Panc1 (cell line): ENCODE measurements at places on chromosomes 1 and 21. TPM values are rescaled to one million over a fixed set of nuclear protein-coding genes. Genes with fewer than 3 reads are reported as not detected.

GRCh38 chr1:147246044-147246690, 3.7 kb downstream of the CHD1L start:
- H3K4me3 ChIP-seq = no peak overlapping the region
- H3K27ac ChIP-seq = no peak overlapping the region
- H3K4me1 ChIP-seq = peaks cover 12% of the 10 kb centered on the region; the same call in 1 of the 2 replicates
- H3K27me3 ChIP-seq = no peaks in the 10 kb centered on the region

Gene AGBL4
- total RNA-seq = not detected

Gene S100A2
- total RNA-seq = 6.2 TPM

Gene FMO4
- total RNA-seq = 0.33 TPM

GRCh38 chr21:21034036-21034435, 35.8 kb downstream of the NCAM2 start:
- no peaks in the 10 kb centered on the region for H3K27me3 ChIP-seq
- H3K27ac ChIP-seq = no peak overlapping the region
- H3K36me3 ChIP-seq = no peaks in the 10 kb centered on the region

- H3K36me3 ChIP-seq = no peaks in the 10 kb centered on the region; the same call in 1 of the 2 replicates
- H3K27me3 ChIP-seq = no peaks in the 10 kb centered on the region
- no peaks in the 10 kb centered on the region for H3K4me1 ChIP-seq
- no peak overlapping the region for H3K4me3 ChIP-seq
These were observed 245.6 kb upstream of the ADAMTS5 start for GRCh38 chr21:27212441-27212840.

- no peak overlapping the region for H3K27ac ChIP-seq
- H3K27me3 ChIP-seq = no peaks in the 10 kb centered on the region
- no peaks in the 10 kb centered on the region for H3K4me1 ChIP-seq
- H3K36me3 ChIP-seq = no peaks in the 10 kb centered on the region
- DNase-seq = no peak
- H3K4me3 ChIP-seq = no peak overlapping the region
These were observed 112.6 kb downstream of the ADAMTS1 start for GRCh38 chr21:26732432-26733221.

- no peak overlapping the region for H3K27ac ChIP-seq
- H3K27me3 ChIP-seq = no peaks in the 10 kb centered on the region
These were observed 6.6 kb downstream of the UBIAD1 start for GRCh38 chr1:11279630-11280029.

GRCh38 chr1:32813941-32814739, 3.0 kb downstream of the YARS1 start:
- H3K36me3 ChIP-seq = peaks cover 4% of the 10 kb centered on the region
- no peaks in the 10 kb centered on the region for H3K27me3 ChIP-seq
- H3K4me1 ChIP-seq = peaks cover 19% of the 10 kb centered on the region

GRCh38 chr21:29315131-29315749, 16.5 kb downstream of the BACH1 start:
- no peaks in the 10 kb centered on the region for H3K27me3 ChIP-seq
- H3K4me3 ChIP-seq = no peak overlapping the region
- H3K27ac ChIP-seq = no peak overlapping the region
- no peak for DNase-seq
- no peaks in the 10 kb centered on the region for H3K36me3 ChIP-seq

GRCh38 chr1:233364695-233365539, 37.4 kb downstream of the MAP3K21 start:
- peak; percentile 5 for DNase-seq
- H3K4me3 ChIP-seq = no peak overlapping the region
- no peaks in the 10 kb centered on the region for H3K4me1 ChIP-seq
- no peak overlapping the region for H3K27ac ChIP-seq

DNA sequence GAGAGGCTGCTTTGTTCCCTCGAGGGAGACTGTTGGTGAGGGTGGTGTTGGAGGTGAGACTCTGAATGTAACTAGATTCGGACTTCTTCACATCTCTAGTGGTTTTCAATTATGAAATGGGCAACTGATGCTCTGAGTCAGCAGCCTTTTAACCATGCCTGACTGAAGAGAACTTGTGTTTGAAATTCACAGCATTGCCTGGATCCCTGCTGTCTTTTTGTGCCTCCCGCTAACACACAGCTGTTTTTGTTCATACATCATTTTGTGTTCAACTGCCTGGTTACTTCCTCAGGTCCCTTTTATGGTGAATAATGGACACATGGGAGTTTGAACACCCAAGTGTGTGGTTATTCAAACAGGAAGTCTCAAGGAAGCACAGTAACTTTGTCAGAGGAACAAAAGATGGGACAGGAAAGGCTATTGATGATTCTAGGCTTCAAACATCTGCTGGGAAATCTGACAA, 16.8 kb downstream of the LAMC1 start:
- no peaks in the 10 kb centered on the region for H3K27me3 ChIP-seq
- peaks cover 18% of the 10 kb centered on the region for H3K4me1 ChIP-seq
- H3K4me3 ChIP-seq = no peak overlapping the region
- H3K27ac ChIP-seq = peak overlapping the region; percentile 18; the same call in 1 of the 2 replicates
- no peak for DNase-seq

DNA sequence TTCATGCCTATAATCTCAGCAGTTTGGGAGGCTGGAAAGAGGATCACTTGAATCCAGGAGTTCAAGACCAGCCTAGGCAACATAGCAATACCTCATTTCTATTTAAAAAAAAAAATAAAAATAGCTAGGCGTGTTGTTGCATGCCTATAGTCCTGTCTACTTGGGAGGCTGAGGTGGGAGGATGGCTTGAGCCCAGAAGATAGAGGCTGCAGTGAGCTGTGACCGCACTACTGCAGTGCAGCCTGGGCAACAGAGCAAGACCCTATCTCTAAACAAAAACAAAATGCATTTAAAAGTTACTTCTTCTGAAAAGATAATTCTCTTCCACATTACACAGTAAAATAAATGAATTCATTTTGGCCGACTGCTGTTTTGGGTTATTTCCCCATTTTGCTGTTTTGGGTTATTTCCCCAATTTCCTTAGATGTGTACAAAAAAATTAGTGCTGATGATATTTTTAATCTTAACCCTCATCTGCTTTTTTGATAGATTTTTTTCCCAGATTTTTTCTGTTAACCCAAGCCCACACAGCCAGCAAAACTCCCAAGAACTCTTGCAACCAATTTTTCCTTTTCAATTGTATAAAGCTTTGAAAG, 23.0 kb upstream of the SAMSN1 start:
- no peaks in the 10 kb centered on the region for H3K27me3 ChIP-seq
- H3K27ac ChIP-seq = no peak overlapping the region
- H3K36me3 ChIP-seq = no peaks in the 10 kb centered on the region
- no peaks in the 10 kb centered on the region for H3K4me1 ChIP-seq

DNA sequence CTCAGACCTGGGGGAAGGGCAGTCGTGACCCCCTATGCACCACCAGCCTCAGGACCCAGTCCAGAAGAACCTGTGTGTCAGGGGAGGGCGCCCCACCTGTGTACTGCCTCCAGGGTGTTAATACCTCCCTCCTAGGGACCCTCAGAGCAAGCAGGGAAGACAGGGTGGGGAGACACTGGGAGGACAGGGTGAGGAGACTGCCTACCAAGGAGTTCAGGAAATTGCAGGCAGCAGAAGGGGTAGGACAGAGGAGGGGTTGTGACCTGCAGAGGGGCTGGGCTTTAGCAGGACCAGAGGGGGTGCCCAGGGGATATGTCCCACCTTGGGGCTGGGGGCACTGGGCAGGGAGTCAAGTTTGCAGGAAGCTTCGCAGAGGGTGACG, 5.2 kb downstream of the C21orf58 start:
- no peak for DNase-seq
- no peak overlapping the region for H3K4me3 ChIP-seq
- no peaks in the 10 kb centered on the region for H3K36me3 ChIP-seq
- H3K4me1 ChIP-seq = peaks cover 12% of the 10 kb centered on the region

Gene BEST4
- 0.15 TPM for total RNA-seq

Gene SLAMF9
- total RNA-seq = not detected

Gene PLA2G2C
- not detected for total RNA-seq
